Stimulated activated CD4-positive, alpha-beta T cell treated with anti-CD3 and anti-CD28 coated beads, Interleukin-12 subunit alpha, Interleukin-12 subunit beta, amount 100 ng/mL, for 24 hours (primary cell): ENCODE measurements at places on chromosomes 12 and 14.
A peak's percentile ranks its signal among the peaks of the same experiment; 100 is the strongest.

DNA sequence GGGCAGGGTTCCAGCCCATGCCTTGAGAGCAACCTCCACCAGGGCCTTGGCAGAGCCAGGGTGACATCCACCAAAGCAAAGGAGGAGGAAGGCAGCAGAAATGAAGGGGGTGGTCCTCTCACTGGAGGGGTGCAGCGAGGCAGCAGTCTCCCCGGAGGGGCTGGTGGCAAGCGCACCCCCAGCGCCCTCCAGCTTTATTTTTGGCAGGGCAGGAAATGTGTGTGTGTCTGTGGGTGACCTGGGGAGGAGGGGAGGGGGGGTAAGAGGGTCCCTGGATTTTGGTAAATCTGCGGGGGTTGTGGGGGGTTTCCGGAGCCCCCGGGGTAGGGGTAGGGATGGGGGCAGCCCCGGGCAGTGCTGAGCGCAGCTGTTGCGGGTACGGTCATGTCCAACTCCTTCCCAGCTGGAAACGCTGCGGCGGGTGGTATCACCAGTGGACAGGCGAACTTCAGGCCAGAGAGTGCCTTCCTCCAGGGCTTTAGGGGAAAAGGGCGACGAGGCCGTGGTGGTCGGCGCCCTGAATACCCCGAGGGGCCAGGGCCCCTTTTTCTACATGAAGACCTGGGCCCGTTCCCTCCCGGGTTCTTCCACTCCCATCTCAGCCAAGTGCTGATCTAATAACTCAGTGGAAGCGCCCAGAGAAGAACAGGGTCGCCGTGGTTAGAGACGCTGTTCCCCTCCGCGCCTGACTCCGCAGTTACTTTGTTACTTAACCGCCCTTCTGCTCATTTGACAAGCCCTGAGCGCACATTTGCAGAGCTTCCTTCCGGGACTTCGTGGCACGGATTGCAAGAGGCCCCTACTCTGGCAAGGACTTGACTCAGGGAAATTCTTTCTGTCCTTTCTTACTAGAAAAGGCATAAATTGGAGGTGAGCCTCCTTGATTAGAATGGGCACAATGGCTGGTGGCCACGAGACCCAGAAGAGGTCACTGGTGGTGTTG lies 55.2 kb downstream of the FOS start:
- peak; percentile 19 for DNase-seq

DNA sequence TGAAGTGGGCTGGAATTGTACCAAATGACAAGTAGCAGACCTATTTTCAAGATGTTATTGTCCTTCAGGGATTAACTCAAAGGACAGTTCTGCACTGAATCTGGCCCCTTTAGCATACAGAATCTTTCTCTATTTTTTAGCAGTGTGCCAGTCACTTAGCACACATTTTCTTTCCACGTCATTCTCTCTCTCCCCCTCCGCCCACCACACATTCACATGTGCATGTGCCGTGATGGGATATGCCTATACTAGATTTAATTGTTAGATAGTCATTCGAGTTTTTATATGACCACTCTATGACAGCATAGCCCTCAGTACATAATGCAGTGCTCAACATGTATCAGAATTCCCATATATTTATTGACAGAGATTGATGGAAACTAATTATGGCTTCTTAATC lies 129.1 kb downstream of the KCNC2 start:
- DNase-seq, result no peak

DNA sequence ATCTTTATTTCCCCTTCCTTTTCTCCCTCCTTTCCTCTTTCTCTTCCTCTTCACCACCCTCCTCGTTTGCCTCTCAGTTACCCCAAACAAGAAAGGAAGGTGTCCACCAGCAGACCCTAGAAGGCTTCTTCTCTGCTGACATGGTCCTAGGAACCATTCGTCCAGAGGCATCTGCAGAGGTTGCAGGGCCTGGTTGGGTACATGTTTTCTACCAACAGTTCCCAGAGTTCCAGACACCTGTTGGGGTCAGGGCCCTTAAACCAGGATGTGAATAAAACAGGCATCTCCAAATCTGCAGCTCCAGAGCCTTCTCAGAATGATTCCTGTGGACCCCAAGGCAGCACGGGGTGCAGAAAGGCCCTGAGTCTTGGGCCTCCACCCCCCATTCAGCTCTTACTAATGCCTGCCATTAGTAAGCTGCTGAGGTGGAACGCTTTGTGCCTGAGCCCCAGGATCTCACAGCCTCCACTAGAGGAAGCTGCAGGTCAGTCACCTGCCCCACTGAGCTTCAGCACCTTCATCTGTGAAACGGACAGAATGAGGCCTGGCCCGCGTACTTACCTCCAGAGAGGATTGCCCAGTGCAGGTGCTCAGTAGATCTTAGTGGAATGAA lies 130.4 kb downstream of the DICER1 start:
- no peak for DNase-seq

GRCh38 chr14:29454026-29454693 lies 473.5 kb downstream of the PRKD1 start:
- no peak for DNase-seq

GRCh38 chr14:57889245-57889644 lies 23.4 kb upstream of the SLC35F4 start:
- DNase-seq, result no peak
